ENCODE measurements at places on chromosomes 2 and 18.
A peak's percentile ranks its signal among the peaks of the same experiment; 100 is the strongest.

GRCh38 chr18:3014503-3015203 lies 1.7 kb upstream of the LPIN2 start:
- DNase-seq = no peak

- peak; percentile 20 for DNase-seq
These were observed 559 bp downstream of the TMEM37 start for GRCh38 chr2:119431976-119432850.

DNA sequence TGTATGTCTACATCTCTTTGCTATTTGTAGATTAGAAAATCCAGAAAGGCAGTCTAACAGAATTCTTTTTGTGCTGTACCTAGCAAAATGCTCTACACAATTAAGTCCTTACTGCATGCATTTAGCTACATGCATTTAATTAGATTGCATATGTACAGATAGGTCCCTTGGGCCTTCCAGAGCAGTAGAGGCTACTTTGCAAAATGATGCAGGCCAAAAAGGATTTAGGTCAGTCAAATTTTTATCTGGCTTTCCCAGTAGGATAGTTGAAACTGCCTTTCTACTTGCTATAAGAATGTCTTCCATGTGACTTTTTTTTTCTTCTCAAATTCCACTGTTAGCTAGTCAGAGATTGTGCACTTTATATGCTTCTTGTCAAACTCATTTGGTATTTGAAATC lies 19.3 kb downstream of the GALNT13 start:
- DNase-seq = no peak

GRCh38 chr2:42855221-42855970 lies 63.0 kb upstream of the HAAO start:
- no peak for DNase-seq

Measured in pulmonary artery endothelial cell (primary cell).